Neural crest cell (in vitro differentiated cells): ENCODE measurements at places on chromosomes 16 and 17.

DNA sequence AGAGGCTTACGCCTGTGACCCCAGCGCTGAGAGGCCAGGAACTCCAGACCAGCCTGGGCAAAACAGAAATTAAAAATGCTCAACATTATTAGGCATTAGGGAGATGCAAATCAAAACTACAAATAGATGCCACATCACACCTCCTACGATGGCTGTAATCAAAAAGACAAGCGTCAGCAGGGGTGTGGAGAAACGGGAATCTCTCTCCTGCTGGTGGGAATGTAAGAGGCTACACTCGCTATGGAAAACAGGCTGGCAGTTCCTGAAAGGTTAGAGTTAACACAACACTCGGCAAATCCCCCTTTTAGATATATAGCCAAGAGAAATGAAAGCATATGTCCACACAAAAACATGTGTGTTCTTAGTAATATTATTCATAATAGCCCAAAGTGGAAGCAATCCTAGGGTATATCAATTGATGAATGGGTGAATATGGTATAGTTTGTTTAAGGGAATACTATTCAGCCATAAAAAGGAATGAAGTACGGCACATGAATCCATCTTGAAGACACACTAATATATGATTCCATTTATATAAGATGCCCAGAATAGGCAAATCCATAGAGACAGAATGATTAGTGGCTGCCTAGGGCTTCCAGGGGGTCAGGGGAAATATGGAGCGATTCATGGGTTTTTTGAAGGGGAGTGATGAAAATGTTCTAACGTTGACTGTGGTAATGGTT is 1.8 kb upstream of the NPRL3 start:
- DNase-seq: no peak

DNA sequence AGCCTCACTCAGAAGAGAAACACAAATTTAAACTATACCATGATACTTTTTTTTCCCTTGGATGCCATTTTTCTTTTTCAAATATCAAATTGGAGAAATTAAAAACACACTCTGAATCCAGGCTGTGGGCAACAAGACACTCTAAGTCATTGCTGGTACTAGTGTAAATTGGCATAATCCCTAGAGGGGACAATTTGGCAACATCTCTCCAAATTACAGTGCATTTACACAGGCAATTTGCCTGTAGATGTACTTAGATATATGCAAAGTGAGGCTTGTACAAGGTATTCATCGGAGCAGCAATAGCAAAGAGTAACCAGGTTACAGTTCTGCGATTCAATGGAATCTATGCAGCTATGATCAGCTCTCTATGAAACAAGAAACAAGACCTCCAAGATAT is 6.7 kb upstream of the GUCY2D start:
- no peak for DNase-seq

DNA sequence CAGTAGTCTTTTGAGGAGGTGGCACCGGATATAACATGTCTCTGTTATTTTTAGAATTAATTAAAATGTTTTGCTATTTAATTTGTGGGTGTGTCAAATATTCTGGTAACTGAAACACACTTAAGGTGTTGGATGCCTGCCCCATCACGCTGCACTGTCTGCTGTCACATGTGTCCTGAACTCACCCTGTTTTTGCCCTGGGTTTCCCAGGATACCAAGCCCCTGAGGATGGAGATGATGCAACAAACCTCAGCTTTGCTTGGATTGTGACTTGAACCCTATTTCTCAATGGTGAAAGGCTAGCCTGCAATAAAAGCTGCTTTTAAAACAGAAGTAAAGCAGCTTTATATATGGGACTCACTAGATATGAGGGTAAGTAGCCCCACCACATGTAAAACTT is 11.5 kb upstream of the DUSP14 start:
- DNase-seq: no peak

DNA sequence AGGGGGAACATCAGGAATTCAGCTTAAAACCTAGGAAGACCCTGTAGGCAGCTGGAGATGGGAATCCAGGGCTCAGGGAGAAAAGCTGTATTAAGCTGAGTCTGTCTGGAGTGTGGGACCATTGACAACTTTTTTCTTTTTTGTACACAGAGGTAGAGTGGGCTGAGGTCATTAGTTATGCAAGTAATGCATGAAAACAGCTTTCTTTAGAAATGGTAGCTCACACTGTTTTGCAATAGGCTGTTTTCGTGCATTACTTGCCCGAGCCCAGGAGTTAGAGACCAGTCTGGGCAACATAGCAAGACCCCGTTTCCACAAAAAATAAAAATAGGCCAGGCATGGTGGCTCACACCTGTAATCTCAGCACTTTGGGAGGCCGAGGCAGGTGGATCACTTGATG is 46.5 kb downstream of the KATNIP start:
- no peak for DNase-seq

DNA sequence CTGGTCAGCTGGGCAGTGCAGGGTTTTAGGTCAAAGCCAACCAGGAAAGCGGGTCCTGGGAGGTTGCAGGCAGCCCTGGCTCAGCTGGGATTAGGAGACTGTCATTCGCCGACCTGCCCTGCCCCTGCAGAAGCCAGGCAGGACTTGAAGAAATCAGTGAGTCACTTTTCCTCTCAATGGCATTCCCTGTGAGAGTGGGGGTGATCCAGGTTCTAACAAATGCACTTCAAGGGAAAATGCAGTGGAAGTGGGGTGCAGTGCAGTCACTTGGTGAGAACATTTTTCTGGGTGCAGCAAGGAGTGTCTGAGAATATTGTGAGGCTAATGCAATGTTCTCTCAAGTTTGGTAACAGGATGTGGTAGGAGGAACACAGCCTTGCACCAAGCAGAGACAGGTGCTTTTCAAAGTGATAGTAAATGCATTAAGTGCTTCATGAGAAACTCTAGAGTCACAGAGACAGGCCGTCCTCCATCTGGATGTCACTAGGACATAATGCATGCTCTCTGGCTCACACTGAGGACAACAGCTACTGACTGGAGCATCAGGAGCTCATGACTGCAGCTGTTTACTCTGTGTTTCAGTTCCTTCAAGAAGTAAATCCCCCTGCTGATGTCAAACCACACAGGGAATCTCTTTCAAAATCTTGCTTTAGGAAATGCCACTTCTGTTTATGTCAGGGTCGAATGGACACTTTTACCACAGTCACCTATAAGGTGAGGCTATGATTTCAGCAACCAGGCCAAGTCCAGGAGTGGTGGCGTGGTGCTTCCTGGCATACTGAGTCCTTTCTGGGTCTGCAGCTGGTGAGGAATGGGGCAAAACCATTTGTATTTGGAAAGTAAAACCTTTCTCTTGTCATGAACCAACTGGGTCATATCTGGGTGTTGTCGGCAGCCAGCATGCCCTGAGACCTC is 16.7 kb downstream of the CDK5R1 start:
- DNase-seq: no peak

DNA sequence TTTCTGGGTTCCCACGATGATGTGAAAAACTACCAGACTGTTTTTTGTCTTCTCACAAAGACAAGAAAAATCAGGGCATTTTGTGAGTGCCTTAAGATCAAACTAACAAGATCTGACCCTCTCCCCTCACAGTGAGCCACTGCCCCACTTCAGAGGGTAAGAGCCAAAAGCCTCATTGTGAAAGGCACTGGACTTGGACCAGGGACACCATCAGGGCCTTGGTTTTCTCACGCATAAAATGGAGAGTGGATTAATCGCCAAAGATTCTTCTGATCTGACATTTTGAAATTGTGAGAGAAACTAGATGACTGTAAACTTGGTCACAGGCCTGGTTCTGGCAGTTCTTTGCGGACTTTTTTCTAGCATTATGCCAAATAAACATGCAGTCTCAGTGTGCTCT is 21.0 kb upstream of the ENDOV start:
- no peak for DNase-seq
